NCI-H187 (cell line): ENCODE measurements at places on chromosomes 5 and 9.

GRCh38 chr5:80177236-80177635 is 78.6 kb downstream of the SERINC5 start:
- no peak for DNase-seq

GRCh38 chr5:132491368-132492364 is 1.1 kb upstream of the IRF1 start:
- DNase-seq = no peak

DNA sequence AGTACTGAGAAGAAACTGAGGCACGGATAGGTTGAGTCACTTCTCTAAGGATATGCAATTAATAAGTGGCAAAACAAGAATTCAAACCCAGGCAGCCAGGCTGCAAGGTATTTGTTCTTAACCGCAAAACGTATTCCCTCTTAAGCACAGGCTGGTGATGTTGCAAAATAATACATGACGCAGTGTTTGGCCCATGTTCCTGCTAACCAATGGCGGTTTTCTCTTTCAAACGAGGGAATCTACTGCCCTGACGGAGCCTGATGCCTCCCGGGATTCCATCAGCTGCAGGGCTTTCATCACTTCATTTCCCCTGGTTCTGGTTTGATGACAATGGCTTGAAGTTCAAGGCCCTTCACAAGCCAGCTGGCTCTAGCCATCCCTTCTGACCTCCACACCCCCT is 154.8 kb downstream of the SLIT3 start:
- DNase-seq = no peak

DNA sequence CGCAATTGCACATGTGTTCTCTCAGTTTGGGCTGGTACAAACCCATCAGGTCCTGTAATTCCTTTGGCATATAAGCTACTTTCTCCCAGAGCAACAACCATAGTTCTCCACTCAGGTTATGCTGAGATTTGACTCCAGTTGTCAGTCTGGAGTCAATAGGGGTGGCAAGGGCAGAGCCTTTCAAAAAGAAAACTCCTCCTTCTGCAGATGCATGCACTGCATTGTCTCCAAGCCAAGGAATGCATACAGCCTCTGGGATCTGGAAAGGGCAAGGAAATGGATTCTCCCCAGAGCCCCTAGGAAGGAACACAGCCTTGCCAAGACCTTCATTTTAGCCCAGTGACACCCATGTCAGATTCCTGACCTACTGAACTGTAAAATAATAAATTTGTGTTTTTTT is 31.0 kb upstream of the GZMA start:
- DNase-seq = no peak

- DNase-seq = no peak
Observed at GRCh38 chr5:14672082-14672481, 7.6 kb downstream of the OTULIN start.

DNA sequence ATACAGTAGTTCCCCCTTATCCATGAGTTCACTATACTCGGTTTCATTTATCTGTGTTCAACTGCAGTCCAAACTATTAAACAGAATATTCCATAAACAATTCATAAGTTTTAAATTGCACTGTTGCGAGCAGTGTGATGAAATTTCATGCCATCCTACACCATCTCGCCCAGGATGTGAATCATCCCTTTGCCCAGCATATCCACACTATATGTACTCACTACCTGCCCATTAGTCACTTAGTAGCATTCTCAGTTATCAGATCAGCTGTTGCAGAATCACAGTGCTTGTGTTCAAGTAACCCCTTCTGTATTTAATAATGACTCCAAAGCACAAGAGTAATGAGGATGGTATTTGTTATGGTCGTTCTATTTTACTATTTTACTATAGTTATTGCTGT is 51.5 kb downstream of the SHOC1 start:
- no peak for DNase-seq

- DNase-seq = no peak
Observed at GRCh38 chr5:132868754-132869153, 2.3 kb downstream of the UQCRQ start.

DNA sequence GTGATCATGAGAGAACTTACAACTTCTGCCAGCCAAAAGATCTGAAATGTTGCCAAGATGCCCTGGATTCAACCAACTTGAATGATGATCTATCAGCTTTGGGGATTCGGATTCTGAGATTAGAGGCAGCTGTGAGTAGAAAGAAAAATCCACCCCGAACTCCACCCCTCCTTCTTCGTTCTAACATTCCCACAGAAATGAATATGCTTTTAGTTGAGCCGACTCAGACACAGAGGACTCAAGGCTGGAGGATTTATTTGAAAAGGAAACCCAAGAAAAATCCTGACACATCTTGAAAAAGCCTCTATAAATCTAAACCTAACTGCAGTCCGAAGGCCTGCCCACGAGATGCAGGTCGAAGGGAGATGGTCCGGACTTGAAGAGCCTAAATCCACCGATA is 275.0 kb downstream of the GAS1 start:
- DNase-seq = no peak

- DNase-seq = no peak
Observed at GRCh38 chr9:108668938-108669335, 186.8 kb downstream of the ACTL7B start.

DNA sequence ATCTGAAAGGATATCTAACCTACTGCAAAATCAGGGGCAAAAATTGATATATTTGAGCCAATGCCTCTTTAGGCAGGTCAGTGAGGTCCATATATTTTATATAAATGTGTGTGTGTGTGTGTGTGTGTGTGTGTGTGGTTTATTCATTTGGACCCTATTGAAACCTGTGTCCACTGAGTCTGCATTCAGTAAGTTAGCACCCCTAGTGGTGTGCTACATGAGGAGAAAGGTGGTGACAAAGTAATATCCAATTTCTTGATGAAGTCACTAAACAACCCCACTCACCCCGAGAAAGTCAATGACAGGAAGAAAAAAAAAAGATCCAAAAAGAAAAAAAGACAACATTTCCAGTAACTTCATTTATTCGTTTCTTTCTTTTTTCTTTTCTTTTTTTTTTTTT is 4.1 kb downstream of the FBXW11 start:
- DNase-seq = no peak

- DNase-seq = no peak
Observed at GRCh38 chr5:40021007-40021406, 596.2 kb upstream of the DAB2 start.

DNA sequence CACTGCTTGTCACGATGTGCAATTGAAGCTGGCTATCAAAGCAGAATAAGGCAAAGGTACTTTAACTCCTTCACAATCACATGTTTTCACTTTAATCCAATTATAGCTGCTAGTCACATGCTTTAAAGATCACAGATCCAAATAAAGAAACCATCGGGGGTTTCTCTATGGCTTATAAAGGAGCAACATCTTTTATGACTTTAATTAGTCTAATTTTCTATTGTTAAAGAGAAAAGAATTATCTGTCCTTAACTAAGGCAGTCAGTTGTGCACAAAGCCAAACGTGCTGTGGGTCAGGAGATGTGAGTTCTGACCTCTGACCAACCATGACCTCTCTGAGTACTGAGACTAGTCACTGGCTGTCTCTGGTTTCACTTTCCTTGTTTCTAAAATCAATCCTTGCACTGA is 561.1 kb downstream of the RAB3C start:
- DNase-seq = no peak

GRCh38 chr5:171131497-171131896 is 177.6 kb upstream of the TLX3 start:
- DNase-seq = no peak

GRCh38 chr9:128342971-128343680 is 2.8 kb downstream of the SLC27A4 start:
- DNase-seq = no peak

DNA sequence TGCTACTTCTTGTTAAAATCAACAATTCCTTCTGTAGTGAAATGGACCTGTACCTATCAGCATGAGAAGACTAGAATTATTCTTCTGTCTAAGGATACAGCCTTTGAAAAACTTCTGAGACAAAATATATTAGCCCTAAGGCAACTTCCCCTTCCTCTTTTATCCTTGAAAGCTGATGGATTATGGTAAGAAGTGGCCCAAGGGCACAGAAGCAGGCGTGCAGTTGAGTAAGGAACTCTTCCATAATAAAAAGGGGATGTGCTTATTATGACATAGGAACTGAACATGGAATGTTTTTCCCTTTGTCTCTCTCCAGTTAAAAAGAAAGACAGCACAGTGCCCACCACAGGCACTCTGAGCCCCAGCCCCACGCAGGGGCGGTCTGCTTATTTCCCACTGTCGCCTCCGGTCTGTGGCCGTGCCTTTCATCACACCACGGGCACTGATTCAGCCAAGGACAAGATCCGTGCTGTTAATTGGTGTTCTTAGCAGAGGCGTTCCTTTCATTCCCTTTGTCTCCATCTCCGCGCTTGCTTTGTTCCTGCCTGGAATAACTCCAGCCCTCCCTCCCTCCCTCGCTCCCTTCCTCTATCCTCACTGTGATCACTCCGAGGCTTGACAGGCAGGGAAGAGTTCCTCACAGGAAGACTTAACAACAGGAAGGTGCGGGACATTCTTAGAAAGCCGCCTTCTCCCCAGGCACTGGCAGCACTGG is 135.9 kb upstream of the OTULINL start:
- no peak for DNase-seq

- DNase-seq = no peak
Observed at GRCh38 chr5:136457390-136458013, 92.2 kb upstream of the TRPC7 start.

DNA sequence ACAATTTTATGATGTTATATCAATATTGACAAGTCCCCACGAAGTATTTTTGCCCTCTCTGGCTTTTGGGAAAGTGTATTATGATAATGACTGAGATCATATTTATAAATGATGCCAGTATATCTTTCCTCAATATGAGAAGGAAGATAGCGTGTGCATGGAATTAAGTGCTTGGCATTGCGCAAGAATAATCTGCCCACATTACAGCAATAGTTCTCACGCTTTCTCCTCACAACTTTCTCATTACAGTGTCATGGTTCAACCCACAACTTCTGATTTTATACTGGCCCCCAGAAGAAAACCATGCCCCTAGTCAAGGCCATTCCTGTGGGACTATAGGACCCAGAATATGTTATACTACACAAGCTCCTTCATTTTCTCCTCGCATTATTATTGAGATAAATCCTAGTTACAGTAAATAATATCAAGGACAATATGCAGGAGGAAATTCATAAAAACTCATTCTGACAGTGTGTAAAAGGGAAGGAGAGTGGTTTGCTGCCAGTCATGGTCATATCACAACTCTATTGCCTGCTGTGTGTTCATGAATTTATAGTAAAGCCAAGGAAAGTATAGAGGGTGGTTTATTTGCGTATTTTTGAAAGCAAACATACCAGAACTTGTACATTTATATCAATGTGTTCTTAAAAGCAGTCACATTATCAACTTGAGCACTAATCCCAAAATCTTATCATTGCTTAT is 114.1 kb downstream of the PIK3R1 start:
- DNase-seq = no peak

- DNase-seq = no peak
Observed at GRCh38 chr5:148620696-148621095, 33.6 kb downstream of the HTR4 start.

GRCh38 chr5:8478326-8478725 is 609.4 kb downstream of the MTRR start:
- no peak for DNase-seq
